Stimulated activated CD4-positive, alpha-beta T cell treated with anti-CD3 and anti-CD28 coated beads, Interleukin-1b, Interleukin-23, amount 100 ng/mL, for 4 hours (primary cell): ENCODE measurements at places on chromosomes 12 and 14.

- no peak for DNase-seq
These were observed 9.9 kb downstream of the SPIC start for GRCh38 chr12:101485021-101485420.

DNA sequence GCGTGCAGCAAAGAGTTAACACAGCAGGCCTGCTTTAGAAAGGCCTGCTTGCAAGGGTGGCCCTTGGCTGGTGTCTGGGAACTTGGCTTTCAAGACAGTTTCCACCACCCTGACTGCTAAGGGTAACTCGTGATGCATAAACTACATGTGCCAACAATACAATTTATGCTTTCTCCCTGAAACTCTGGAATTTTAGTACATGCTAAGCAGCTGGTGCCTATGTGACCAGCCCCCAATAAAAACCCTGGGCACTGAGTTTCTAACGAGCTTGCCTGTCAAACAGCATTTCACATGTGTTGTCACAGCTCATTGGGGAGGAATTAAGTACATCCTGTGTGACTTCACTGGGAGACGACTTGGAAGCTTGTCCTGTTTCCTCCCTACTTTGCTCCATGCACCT, 133.1 kb downstream of the SLC5A8 start:
- DNase-seq, result no peak

DNA sequence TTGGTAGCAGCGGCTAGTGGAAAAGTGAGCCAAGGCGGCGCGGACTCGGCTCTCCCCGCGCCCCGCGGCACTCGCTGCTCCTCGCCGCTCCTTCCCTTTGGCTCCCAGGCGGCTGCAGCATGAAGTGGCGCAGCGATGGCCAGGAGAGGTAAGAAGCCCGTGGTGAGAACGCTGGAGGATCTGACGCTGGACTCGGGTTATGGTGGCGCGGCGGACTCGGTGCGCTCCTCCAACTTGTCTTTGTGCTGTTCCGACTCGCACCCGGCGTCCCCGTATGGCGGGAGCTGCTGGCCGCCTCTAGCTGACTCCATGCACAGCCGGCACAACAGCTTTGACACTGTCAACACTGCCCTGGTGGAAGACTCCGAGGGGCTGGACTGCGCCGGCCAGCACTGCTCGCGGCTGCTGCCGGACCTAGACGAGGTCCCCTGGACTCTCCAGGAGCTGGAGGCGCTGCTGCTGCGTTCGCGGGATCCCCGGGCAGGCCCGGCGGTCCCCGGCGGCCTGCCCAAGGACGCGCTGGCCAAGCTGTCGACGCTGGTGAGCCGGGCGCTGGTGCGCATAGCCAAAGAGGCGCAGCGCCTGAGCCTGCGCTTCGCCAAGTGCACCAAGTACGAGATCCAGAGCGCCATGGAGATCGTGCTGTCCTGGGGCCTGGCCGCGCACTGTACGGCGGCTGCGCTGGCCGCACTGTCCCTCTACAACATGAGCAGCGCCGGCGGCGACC, 225.6 kb upstream of the CRY1 start:
- DNase-seq, result no peak

DNA sequence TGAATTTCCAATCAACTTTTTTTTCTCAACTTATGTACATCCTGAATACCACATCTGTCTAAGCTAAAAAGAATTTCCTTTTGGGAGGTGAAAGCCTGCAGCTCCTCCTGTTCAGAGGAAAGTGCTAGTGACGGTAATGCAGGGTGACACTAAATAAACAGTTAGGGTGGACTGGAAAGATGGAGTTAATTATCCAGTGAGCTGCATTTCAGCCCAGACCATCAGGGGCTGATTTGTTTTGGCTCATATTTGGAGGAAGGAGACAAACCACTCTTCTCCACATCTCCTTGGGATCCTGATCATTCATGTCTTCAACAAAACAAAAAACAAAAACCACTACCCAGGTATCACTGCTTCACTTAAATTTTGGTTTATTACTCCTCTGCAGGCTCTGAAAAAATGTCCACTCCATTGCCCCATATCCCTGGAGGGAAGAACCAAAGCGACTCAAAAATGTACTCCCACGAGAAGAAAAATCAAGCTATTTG, 5.1 kb upstream of the SIX1 start:
- no peak for DNase-seq

- DNase-seq, result no peak
These were observed 3.3 kb downstream of the PIK3C2G start for GRCh38 chr12:18264581-18265075.

- DNase-seq, result no peak
These were observed 7.1 kb upstream of the ARL1 start for GRCh38 chr12:101414533-101415119.
